Endothelial cell (in vitro differentiated cells): ENCODE measurements at places on chromosomes 1 and 21.

DNA sequence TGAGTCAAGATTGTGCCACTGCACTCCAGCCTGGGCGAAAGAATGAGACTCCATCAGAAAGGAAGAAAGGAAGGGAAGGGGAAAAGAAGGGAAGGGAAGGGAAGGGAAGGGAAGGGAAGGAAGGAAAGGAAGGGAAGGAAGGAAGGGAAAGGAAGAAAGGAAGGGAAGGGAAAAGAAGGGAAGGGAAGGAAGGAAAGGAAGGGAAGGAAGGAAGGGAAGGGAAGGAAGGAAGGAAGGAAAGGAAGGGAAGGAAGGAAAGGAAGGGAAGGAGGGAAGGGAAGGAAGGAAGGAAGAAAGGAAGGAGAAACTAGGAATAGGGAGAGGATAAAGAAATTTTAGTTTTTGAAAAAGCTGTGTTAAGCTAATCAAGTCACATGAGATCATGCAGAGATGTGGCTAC is 33.4 kb upstream of the NID1 start:
- no peak for DNase-seq

DNA sequence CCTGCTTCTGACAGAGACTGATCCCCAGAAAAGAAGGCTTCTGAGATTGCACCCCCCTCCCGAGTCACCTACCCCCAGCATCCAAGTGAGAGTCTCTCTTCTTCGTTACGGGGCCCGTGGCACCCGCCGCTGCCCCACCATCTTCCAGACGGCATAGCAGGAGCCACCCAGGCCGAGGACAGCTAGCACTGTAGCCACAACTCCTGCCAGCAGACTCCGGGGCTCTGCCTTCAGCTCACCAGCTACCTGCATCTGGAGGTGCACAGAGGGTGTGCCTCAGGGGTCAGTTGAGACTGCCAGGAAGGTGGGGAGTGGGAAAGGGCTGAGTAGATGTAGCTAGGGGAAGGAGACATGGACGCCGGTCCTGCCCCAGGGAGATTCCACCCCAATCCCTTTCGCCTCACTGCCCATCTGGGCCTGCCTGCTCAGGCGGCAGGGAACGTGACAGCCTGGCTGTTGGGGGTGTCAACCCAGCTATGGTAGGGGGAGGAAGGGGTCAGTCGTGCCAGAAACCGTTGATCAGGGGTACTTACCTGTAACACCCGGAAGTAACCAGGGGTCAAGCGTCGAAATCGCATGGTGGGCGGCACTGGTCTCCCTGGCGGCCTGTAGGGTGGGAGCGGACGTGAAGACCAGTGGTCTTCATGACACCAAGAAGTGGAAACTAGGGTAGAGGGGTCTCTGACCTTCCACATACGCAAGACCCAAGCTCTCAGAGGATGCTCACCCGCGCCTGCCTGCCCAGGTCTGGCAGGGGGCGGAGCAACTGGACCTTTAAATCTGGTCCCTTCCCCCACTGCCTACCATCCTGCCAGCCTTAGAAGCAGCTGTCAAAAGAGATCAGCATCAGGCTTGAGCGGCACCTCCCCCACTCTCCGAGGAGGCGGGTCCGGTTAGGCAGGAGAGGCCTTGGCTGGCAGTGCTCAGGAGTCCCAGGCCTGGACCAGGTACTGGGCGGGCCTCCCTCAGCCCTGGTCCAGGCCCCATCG is at the start of gene ZNF593OS:
ZNF593OS (minus strand) TSS at position 749 of the 989 bp plus-strand sequence; CDS start at position 578, 171 bp downstream.
- DNase-seq = no peak

DNA sequence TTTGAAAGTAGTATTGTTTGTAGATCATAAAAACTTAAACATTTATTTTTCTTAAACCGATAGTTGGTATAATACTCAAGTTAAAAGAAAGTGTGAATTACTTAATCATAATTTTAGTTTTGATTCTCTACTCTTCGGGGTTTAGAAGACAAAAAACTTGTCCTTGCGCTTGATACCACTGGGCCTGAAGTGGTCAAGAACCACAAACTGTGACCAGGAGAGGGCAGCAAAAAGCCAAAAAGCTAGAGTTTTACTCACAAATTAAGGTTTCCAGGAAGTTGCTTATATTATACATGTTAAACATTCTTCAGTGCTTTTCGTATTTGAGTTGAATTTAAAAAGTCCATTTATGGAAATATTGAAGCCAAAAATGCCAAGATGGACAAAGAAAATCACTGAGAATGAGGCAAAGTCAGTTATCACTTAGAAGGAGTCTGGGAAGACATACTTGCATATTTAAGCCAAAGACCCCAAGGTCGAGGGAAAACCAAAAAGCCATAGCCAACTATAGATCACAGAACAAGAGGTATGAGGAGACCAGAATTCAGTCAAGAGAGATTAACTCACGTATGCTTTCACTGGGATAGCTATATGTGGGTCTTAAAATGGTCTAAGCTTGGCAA is 34.2 kb downstream of the EFCAB7 start:
- peak; percentile 59 for DNase-seq

DNA sequence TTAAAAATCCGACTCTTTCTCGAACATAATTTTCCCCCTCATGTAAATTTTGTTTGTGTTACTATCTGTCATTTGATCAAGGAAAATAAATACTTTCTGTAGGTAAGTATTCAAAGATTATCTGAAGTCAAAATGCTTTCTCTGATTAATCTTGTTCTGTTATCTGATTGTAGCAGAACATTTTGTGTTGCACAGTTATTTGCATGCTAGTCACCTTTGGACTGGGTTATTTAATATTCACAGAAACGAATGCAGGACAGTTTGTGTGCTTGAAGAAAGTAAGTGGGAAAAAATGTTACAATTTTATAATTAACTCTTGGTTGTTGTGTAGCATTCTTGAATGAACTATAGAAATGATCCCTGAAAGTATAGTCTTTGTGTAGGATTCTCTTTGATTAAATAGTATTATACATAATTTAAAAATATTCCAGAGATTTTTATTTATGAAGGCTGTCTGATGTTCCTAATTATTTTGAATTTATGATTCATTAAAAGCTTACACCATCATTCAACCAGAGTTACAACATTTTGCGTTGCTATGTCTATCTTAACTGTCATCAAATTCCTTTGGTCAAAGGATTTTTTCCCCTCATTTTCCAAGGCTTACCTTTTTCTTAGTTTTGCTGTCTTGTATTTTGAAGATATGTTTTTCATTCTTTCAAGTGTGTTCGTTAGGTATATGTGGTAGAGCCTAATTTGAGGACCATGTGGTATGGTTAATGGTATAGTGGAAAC is 176.6 kb downstream of the GIPC2 start:
- no peak for DNase-seq

DNA sequence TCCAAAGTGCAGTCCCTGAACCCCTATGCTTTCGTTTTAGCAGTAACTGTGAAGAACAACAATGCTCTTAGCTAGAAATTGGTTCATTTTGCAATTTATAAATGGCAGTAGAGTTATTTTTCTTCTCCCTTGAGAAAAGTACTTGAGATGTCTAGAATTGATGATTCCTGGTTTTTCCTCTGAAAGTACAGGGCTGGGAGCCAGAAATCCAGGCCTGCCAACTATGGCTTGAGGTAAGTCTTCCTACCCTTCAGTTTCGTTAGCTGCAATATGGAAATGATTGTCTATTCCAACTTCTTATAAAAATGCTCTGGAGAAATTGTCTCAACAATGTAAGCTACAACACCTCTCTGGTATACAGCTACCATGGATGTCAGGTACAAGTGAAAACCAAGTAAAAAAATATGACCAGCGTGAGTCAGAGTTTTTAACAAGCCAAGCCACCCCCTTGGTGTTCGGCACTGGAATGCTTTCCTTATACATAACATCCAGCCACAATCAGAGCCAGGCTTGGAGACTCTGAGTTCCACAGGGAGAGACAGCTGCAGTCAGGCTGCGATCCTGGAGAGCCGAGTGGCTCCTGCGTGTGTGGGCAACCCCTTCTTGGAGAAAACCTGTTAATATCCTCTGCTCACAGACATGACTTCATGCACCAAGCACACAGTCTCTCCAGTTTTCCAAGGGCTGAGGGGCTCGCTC is 22.0 kb downstream of the TSPAN2 start:
- DNase-seq = no peak

- no peak for DNase-seq
These were observed 28.5 kb upstream of the CASZ1 start for GRCh38 chr1:10824821-10825540.

DNA sequence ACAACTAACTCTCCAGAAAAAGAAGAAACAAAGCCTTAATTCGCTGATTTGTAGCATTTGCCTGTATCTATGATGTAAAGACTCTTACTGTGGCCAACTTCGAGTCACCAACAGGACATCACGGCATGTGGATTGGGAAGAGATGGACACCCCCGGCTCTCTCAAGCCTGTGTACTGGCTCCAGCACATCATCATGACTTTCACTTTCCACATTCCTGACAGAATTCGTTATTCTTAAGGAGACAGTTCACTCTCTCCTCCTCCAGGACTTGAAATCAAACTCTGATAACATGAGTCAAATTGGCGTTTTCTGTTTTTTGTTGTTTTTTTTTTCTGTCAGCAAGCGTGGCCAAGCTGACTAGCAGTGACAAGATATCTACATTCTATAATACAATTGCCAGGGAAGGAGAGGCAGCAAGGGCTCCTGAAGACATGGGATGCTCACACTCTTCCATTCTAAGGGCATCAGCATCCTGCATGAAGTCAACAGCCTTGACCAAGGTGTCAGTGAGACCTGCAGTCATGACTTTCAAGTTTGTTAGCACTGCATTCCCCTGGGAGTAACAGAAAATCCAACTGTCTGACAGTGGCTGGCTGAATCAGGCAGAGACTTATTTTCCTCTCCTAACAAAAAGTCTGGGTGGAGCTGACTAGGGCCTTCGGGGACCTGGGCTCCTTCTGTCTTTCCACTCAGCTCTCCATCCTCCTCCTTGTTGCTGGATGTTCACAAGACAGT is 13.3 kb upstream of the TRAF3IP3 start:
- no peak for DNase-seq

DNA sequence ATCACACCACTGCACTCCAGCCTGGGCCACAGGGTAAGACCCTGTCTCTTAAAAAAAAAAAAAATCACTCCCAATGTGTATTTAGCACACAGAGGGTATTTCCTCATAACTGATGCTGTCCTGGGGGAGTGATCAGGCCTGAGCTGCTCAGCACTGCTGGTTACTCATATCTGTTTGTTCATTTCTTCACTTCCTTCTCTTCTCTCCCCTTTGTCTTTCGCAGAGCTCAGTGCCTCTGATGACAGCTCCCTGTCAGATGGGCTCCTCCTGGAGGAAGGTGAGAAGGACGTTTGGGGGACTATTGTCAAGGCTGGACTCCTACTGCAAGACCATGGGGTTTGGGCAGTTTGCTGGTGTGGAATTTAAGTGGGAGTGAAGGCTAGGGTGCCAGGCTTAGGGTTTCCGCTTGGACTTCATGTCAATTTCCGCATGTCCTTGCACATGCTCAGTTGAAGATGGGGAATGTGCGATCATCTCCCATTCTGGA is 13.0 kb downstream of the INAVA start:
- no peak for DNase-seq

DNA sequence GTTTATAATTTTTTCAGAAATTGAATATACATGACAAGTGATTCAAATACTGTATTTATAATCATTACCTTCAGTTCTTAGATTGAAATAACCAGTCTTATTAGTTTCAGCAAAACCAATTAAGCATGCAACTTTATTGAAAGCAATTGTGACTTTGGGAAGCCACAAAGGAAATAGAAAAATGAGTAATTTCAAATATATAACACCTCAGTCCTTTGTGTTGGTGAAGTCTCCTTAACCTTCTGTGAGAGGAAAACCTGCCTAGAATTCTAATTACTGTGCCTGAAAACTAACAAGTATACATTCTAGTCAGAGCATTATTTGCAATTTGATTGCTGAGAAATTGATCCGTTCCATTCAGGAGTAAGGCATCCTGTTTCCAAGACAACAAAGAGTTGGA is 95.8 kb downstream of the S1PR1 start:
- DNase-seq = no peak

- DNase-seq = no peak
These were observed 923.4 kb downstream of the NCAM2 start for GRCh38 chr21:21921410-21922232.

DNA sequence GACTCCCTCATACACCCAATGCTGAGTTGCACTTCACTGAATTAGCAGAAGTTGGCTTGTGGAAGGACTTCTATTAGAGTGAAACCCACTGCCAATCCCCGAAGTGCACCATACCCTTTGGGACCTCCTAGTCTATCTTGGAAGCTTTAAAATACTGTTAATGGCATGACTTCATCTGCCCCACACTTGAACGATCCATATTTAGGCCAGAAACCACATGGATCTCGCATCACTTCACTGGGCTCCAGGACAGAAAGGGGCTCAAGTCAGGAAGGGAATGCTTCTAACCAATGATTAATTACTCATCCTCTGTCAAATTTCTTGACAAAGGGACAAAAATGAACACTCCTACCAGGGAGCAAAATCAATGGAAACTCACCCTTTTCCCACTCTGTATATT is 69.1 kb downstream of the BCAR3 start:
- no peak for DNase-seq

DNA sequence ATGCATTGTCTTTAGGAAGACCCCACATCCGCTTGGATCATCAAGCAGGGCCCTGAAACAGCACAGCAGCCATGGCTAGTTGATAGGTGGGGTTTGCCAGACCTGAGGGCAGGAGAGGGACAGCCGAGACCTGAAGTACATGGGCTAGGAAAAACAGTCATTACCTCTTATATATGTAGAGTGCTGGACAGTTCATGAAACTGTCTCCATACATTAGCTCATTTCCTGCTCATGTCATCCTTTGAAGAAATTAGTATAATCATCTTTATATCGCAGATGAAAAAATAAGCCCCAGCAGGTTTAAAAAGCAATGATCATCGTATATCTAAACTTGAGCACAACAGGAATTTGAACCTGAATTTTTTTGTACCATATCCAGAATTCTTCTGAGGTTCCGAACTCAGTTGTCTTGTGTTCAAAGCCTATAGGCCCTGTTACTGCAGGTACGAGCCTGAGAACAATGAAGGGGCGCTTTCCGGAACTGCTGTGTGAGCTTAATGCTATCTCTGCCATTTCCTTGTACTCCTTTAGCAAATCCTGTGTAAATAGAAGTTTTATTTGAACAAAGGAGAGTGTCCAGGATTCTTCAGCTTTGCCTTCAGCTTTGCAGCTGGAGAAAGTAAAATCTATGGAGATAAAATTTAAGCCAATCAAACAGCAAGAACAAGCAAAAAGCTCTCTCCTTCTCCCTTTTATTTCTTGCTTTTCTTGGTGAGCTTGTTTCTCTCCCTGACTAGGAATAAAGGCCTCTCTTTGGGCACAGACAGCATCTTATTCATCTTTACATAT is 32.4 kb upstream of the DUSP10 start:
- no peak for DNase-seq

- DNase-seq = no peak
These were observed 4.3 kb downstream of the TP73 start for GRCh38 chr1:3656450-3657095.

GRCh38 chr1:159854116-159854692 is 8.3 kb downstream of the VSIG8 start:
- peak; percentile 45 for DNase-seq

- DNase-seq = no peak
These were observed 31.0 kb upstream of the PLEKHO1 start for GRCh38 chr1:150118716-150119115.

DNA sequence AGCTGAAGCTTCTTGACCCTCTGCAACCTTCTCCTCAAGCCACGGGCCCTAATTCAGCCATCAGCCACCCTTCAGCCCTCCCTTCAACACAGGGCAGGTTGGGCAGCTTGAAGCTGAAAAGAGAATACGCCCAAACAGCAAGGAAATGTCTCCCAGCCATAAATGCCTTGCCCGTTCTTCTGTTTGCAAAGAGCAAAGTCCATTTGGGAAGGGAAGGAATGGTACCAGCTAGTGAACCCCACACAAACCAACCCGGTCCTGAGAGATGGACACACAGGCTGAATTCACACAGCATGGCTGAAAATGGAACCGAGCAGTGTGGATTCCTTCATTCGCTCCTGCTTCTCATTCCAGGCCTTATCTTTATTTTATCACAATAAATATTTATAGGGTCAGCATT is 11.5 kb downstream of the PLEKHA6 start:
- DNase-seq = no peak
